ENCODE measurements at places on chromosomes 11 and 22.

DNA sequence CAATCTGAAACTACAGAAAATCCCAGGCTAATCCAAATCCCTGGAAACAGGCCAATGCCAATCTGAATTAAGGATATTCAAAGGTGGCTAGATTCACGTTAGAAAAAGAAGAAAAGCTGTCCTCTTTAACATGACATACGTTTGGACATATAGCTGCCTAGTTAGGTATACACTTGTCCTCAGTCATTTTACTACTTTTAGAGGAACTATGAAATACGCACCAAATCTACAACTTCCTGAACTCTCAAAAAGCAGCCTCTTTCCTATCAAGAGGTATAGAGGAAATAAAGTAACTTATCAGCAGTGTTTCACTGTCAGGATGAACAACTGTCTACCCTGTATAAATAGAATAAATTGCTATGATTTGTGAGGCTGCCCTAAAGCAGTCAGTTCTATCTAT is 24.0 kb downstream of the KMT5B start:
- DNase-seq = no peak

GRCh38 chr11:127118811-127119210 is 118.2 kb upstream of the KIRREL3 start:
- DNase-seq = no peak

DNA sequence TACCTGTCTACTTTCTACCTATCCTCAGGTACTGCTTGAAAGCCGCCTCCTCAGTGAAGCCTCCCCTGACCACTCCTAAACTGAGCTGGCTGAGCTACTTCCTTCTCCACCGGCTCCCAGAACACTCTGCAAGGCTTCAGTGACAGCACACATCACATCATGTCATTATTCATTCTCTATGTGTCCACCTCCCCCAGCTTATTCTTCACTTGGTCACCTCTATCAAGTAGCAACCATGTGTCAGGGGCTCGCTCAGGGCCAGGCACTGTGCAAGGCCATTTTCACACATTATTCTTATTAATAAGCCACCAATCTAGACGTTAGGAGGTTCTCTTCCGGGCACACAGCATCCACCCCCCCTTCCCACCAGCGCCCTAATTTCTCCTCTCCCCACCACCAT is 3.7 kb upstream of the ELFN2 start:
- DNase-seq = no peak

GRCh38 chr11:121039971-121040613 is 16.2 kb downstream of the TBCEL start:
- no peak for DNase-seq

DNA sequence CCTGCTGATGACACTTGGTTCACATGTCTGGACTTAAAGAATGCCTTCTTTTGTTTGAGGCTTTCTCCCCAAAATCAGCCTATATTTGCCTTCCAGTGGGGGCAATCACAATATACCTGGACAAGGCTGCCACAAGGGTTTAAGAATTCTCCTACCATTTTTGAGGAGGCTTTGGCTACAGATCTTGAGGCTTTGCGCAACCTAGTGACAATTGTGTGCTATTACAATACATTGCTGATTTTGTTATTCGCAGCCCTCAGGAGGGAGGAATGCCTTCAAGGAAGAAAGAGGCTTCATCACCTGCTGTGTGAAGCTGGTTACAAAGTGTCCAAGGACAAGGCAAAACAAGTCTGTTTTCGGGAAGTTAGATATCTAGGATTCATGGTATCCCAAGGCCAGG is 50.8 kb upstream of the OR4C15 start:
- DNase-seq = no peak

- DNase-seq = no peak
These were observed 80.2 kb downstream of the PRR5L start for GRCh38 chr11:36376009-36376887.

DNA sequence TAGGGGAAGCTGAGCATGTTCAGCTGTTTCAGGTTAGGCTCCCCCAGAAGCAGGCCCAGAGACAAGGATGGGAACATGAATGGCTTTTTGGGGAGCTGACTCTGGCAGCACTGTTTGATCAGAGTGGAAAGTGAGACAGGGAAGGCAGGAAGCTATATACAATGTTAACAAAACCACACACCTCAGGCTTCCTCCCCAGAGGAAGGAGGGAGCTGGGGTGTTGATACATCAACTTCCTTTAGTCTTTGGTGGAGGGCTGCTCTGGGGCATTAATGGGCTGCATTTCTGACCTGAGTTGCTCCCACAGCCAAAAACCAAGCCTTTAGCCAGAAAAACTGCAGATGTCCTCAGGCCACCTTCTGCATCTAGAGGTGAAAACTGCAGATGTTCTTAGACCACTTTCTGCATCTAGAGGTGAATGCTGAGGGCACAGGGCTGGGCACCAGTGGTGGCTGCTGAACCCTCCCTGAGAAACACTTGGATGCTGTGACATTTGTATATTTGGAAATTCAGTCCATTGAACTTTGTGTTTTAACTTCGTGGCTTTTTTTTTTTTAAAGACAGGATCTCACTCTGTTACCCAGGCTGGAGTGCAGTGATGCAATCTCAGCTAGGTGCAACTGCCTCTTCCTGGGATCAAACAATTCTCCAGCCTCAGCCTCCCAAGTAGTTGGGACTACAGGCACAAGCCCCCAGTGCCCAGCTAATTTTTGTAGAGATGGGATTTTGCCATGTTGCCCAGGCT is 49.9 kb downstream of the KIAA1671 start:
- DNase-seq = no peak

DNA sequence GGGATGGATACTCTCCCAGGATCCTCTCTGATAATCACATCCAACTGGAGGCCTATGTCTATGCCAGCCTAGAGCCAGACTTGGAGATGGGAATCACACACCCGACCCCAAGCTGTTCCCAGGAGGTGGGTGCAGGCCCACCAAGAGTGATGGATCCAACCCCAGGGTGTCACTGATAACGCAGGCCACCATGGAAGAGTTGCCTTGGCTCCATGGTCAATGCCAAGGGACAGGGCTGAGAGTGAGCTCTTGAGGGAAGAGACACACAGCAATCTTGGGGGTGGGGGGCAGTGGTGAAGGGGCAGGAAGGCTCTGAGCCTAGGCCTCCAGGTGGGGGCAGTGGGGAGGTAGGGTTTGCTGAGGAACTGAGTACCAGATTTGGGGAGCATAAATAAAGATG is 16.9 kb downstream of the TUB start:
- no peak for DNase-seq

DNA sequence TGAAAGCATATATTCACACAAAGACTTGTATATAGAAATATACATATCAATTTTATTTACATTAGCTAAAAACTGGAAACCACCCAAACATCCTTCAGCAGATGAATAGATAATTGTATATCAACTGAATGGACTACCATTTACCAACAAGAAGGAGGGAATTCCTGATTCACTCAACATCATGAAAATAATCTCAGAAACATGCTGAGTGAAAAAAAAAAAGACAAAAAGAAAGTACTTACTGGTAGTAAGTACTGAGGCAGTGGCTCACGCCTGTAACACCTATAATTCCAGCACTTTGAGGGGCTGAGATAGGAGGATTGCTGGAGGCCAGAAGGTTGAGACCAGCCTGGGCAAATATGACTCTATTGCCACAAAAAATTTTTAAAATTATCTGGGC is 7.4 kb upstream of the IPO7 start:
- DNase-seq = no peak

DNA sequence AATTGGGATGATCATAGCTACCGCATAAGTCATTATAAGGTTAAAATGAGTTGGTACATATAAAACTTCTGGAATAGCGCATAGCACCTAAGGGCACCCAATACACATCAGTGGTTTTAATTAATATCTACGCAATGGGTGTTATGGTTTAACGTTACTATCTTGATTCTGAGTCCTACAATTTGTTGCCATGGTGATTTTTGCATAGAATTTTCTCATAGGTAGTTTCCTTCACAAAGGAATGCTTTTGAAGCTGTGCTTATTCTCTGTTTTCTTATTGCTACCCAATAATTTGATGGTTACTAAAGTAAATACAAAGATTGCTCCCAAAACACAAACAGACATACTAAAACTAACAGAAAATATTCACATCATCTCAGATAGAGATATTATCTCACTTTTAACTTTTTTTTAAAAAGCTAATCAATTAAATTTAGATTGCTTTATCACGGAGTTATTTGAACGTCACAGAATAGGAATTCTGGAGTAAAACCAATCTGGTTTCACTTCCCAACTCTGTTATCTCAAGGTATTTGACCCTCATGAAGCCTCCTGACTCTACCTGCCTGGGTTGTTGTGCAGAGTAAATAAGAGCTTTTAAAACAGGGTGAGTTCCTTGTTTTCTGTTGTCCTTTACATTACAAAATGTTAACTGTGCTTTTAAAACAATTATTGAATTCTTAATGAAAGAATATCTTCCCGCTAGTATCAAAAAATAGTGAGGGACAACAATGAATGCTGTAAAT is 635.5 kb upstream of the CCDC90B start:
- no peak for DNase-seq

DNA sequence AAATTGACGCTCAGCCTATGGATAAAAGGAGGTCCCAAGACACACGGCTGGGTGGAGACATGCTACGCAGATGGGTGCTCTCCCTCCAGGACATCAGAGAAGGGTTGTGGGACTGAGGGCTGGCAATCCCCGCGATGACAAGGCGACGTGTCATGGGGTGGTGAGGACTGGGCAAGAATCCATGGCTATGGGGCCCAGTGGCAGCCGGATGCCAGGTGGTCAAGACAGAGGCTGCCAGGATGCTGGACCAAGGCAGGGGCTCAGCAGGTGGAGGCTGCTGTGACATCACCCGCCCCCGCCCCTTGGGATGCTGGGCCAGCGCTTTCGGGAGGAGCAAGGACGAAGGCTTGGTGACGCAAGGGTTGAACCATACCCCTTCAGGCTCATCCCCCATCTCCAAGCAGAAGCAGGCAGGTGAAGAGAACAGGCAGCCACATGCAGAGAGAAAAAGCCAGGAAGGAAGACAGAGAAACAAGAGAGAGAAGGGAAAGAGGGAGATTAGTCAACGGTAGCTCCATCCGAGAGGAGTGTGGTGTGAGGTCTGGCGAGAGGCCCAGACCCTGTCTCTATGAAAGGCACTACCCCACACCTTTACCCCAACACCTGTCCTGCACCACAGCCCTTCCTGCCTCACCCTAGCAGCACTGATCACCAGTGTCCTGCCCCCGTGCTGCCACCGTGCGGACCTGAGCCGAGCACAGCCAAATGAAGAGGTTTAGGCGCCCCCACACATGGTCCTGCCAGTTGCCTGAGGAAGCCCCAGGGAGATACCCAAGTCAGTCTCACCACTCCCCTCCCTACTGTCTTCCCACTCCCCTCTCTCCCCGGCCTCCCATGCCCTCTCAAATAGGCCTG is 24.1 kb upstream of the RASL10A start:
- no peak for DNase-seq

GRCh38 chr22:35582861-35583670 is 34.1 kb downstream of the MB start:
- DNase-seq = peak; percentile 55

DNA sequence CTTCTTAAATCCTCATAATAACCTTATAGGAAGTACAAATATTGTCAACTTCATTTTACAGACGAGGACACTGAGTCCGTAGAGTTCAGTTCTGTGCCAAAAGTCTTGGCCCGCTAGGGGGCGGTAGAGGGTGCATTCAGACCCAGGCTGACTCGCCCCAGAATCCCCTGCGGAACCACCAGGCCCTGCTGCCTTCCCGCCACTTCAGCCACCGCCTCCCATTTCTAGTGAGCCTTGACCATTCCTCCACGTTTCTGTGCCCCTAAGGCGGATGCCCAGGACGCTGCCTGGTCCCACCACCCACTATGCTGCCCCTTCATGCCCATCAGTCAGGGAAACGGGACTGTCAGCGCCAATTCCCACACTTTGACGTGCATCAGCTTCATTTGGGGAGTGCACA is 19.1 kb downstream of the SYT13 start:
- no peak for DNase-seq

- no peak for DNase-seq
These were observed 5.9 kb upstream of the FCHSD2 start for GRCh38 chr11:73147771-73148681.

DNA sequence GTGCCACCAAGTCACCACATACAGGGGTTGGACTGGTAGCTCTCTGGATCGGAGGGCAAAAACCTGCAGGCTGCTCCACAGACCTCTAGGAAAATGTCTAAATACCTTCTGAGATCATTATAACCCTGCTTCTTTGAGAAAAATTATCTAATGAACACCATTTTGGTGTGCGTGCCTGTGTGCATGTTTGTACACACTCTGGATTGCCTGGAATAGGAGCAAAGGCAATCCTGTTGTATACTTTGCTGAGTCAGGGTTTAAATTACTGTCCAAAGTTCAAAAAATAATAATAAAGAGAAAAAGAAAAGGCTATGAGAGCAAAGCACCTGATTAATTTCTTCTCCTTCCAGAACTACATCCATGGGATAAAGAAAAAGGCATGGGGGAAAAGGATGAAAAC is 11.0 kb downstream of the JAML start:
- no peak for DNase-seq

GRCh38 chr11:113023228-113023627 is 62.0 kb downstream of the NCAM1 start:
- DNase-seq = no peak

DNA sequence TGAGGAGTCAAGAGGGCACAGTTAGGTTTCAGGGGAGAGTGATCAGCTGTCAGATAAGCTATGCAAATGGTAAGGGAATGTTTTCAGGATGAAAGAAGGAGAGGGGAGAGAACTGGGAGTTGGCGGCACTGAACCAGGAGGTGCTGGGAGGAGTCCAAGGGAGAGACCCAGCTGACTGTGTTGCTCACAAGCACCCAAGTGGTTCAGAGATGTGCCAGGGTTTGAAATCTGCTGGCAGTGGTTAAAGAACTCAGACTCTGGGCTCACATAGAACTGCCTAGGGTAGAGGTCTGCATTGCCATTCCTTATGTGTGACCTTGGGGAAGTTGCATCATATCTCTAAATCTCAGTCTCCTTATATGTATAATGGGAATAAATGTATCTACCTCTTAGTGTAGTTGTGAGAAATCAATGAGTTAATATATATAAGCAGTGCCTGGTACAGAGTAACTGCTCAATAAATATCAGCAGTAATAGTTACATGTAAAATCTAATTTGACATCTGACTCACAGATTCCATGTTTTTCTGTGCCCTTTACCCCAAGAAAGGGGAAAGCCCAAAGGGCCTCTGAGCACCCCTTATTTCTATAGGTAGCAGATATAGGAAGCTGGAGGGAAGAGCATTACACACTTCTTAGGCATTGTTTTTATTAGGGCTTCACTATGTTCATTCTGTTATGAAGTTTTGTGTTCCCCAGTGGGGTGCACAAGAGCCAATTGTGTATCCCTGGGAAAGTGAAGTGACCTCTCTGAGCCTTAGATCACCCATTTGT is 66.9 kb upstream of the SESN3 start:
- no peak for DNase-seq

GRCh38 chr11:117458275-117459122 is 130.8 kb downstream of the CEP164 start:
- no peak for DNase-seq

DNA sequence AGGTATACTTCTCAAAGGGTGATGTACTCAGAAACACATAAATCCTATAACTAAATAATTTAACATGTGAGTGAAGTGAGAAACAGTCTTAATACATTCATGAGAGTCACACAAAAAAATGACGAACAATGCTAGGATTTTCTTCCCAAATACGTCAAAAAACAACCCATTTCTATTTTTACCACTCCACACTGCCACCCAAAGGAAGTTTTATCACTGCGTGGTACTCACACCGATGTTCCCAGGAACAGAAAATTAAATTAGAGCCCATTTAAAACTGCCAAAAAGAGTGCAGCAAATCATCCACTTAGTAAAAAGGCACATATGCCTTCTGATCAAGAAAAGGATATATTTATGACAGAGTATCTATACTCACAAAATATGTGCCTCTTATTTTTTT is 710.9 kb upstream of the FAT3 start:
- no peak for DNase-seq
